Effector memory CD4-positive, alpha-beta T cell (primary cell): ENCODE measurements at places on chromosomes 5 and 9.

DNA sequence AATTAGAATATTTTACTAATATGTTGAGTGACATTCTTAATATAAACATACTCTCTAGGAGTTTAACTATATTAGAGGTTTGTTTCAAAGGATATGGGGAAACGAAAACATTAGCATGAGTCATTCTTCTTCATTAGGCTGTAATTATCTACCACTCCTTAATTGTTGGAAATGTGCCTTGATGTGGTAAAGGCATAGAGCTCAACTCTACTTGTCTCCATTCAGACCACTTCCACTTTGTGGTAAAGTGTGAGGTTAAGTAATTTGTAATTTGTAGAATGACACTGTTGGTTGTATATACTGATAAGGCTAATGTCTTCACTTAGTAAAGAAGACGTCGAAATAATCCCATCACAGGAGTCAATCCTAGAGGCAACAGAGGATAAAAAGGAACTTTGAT is 58.1 kb downstream of the HAPLN1 start:
- no peak for DNase-seq

DNA sequence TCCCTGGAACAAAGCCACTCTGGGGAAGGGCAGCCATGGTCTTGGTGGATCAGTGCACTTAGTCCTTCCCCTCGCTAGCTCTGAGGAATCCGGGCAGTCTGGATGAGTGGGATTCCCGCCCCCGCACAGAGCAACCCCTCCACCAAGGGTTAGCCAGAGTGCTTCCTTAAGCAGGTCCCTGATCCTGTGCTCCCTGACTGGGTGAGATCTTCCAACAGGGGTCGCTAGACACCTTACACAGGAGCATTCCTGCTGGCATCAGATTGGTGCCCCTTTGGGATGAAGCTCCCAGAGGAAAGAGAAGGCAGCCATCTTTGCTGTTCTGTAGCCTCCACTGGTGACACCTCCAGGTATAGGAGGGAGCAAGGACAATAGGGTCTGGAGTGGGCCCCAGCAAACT is 228.8 kb downstream of the AP3B1 start:
- no peak for DNase-seq

GRCh38 chr5:16943846-16944678 is 8.0 kb upstream of the MYO10 start:
- no peak for DNase-seq

DNA sequence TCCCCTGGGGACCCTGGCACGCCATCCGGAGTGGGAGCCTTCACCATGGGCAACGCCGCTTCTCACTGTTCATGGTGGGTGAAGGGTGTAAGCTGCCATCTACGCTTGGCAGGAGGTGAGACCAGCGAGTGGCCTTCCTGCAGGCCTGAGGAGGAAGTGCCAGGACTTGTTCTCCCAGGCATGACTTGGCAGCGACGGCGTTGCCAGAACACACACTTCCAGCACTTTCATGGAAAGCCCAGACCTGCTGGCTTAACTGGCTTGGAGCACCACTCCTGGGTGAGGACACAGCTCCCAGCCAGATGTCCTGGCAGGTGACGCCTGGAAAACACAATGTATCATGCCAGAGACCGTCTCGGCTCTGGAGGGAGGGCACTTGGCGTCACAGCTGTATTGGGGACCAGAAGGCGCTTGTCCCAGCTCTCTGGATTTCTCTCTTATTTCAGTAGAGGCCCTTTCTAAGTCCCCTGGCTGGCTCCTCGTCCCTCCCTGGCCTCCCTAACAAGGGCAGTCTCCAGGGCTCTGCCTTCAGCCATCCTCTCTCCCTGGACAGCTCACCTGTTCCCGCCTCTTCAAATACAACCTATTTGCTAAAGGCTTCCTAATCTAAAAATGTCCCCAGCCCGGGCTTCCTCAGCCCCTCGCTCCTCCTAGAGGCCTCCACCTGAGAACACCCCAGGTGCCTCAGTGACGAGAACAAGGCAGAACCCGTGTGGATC is 188.3 kb downstream of the OLFM1 start:
- DNase-seq = no peak

DNA sequence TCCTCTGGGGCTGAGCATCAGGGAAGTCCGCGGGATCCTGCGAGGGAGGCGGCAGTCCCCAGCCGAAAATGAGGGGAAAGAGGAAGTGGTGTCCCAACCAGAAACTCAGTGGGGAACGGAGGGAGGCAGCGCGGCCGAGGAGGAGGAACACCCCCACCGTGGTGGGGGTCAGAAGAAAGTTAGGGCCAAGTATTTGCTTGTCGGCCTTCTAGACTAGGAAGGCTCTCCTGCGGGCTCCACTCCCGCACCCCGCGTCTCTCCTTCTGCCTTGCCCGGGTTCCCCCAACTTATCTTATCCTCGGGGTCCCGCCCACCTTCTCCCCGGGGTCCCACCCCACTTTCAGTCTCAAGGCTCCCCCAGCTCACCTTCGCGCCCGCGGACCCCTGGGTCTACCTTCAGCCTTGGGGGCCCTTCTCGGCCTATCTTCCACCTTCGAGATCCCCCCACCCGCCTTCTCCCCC is 557 bp upstream of the PHF2 start:
- DNase-seq = peak; percentile 50

- no peak for DNase-seq
These were observed 17.0 kb downstream of the BICD2 start for GRCh38 chr9:92747459-92748232.

GRCh38 chr5:179904463-179905160 is 3.1 kb downstream of the TBC1D9B start:
- DNase-seq = no peak

GRCh38 chr5:39195198-39195826 is 24.1 kb downstream of the FYB1 start:
- DNase-seq = no peak

DNA sequence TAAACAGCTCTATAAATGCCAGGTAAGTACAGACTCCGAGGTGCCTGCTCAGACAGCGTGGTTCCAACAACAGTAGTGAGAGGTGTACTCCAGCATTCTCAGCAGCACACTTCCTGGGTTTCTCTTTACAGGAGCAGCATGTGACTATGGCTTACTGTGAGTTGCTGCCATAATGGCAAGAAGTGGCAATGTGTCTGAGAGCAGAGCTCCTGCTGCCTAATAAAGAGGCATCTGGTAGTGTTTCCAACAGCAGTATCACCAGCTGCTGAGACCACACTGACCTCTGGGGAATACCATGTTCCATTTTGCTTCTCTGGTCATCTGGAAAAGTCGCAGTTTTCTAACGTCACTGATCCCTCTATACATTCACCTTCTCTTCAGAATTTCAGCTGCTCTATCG is 398.2 kb downstream of the SLCO4C1 start:
- no peak for DNase-seq

GRCh38 chr5:149680810-149681221 is 49.3 kb upstream of the PPARGC1B start:
- no peak for DNase-seq

DNA sequence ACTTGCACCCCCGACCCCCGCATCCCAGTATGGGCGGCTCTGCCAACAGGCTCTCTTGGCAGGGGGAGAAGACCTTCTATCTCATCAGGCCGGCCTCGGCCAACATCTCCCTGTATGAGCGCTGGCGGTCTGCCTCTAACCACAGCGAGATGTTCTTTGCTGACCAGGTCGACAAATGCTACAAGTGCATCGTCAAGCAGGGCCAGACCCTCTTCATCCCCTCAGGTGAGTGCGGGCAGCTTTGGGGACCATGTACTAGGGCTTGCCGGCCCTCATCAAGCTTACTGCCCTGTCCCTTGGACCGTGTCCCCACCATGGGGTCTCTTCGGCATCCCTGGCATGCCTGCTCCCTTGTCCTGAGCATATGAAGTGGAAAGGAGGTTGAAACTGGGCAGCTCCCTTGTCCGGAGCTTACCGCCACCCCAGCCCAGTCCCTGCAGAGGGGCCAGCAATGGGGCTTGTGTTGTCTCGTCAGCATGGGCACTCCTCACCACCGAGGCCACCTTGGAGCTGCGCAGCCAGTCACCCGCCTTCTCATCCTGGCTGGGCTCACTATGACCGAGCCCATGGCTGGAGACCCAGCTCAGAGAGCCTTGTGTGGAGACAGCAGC is 78.1 kb downstream of the PHF2 start:
- no peak for DNase-seq

GRCh38 chr5:84213212-84213611 is 171.5 kb downstream of the EDIL3 start:
- DNase-seq = no peak

DNA sequence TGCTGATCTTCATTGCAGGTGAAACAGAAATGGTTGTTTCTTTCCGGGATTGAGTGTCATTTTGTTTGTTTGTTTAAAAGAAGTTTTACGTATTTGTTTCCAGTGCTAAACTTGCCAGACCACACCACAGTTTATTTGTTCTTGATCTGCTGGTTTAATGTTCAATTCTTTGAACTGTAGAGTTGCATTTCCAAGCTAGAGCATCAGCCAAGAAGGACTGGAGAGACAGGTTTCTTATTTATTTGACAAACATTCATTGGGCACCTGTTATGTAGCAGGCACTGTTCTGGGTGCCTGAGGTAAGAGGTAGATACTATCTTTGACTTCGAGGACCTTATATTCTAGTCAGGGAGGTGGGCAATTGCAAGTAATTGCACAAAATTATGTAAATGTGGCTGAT is 45.0 kb downstream of the MCCC2 start:
- DNase-seq = no peak

GRCh38 chr5:16934123-16934522 is 2.0 kb downstream of the MYO10 start:
- DNase-seq = no peak

GRCh38 chr9:125261501-125262293 is at the start of gene GAPVD1:
GAPVD1 (plus strand) TSS chr9:125261826; CDS start chr9:125298922, 37,096 bp downstream.
- peak; percentile 80 for DNase-seq

DNA sequence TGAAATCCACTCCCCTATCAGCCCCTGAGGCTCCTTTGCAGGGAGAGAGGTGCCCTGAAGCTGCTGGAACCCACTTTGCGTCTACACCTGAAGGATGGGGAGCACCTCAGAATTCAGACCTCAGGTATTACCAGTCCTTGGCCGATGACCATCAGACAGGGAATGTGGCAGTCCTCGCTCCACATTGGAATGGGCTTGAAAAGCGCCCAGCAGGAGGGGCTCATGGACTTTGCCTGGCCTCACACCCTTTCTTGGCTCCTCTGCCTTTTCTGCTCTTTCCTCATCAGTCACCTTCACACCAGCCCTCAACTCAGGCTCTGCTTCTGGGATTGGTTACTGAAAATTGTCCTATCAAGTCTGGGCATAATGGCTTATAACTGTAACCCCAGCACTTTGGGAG is 83.9 kb downstream of the BARX1 start:
- no peak for DNase-seq

DNA sequence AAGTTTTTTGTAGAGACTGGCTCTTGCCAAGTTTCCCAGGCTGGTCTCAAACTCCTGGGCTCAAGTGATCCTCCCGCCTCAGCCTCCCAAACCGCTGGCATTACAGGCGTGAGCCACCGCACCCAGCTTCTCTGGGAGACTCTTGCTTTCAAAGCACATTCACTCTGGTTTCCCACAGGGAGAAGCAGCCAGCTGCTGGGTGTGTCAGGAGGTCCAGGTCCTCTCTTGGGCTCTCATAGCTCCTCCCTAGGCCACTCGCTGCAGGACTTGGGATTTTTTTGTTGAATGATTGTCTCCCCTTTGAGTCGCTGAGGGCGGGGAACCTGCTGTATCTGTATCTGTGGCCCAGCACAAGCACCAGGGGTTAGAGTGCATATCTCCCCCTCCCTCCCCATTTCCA is 68.4 kb upstream of the RAPGEF1 start:
- no peak for DNase-seq

GRCh38 chr9:96459268-96460007 is 9.5 kb downstream of the HABP4 start:
- DNase-seq = no peak

- DNase-seq = no peak
These were observed 33.3 kb downstream of the TMEM161B start for GRCh38 chr5:88235346-88235745.

- no peak for DNase-seq
These were observed 43.4 kb upstream of the IL17B start for GRCh38 chr5:149422366-149423048.

GRCh38 chr5:94788527-94788926 is 170.1 kb downstream of the SLF1 start:
- DNase-seq = no peak

DNA sequence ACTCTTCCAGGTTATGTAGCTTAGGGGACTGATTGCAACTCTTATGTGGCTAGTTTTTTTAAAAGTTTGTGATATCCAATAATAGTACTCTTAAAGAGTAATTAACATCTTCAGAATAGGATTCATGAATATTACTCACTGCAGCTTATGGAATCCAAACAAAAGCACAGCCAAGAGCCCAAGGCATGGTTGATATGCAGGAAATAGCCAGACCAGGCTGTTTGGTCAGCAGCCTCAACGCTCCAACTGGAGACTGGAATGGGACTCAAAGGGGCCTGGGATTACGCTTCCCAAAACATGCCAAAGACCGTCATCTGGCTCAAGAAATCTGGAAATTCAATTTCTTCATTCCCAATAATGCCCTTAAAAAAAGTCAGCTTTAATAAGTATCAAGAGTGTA is 268.6 kb downstream of the SEC61B start:
- no peak for DNase-seq

- no peak for DNase-seq
These were observed 20.3 kb downstream of the SLC36A3 start for GRCh38 chr5:151283120-151283825.

GRCh38 chr5:139747583-139748504 is 47.8 kb upstream of the PSD2 start:
- DNase-seq = peak; percentile 18

DNA sequence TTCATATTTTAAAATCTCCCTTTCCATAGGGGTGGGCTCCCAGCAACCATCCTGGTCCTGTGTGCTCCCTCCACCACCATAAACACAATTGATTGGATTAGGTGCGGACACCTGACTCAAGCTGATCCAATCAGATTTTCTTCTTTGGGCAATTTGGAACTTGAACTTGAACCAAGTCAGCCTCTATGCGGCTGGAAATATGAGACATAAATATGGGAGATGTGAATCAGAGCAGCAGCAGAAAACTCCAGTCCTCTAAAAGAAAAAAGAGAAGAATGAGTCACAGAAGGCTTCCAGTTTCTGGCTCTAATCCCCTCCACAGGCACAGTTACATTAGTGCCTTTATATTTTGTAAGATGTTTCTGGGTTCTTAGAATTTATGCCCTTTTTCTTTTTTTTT is 306.6 kb downstream of the MLLT3 start:
- no peak for DNase-seq

GRCh38 chr5:103862398-103862797 is 299.8 kb upstream of the NUDT12 start:
- no peak for DNase-seq

- DNase-seq = no peak
These were observed 107.6 kb downstream of the MUSK start for GRCh38 chr9:110776221-110776620.
